ENCODE measurements at places on chromosomes 7 and 10. TPM values are rescaled to one million over a fixed set of nuclear protein-coding genes. Genes with fewer than 3 reads are reported as not detected.

CAV2 gene
- total RNA-seq, result 198 TPM

COA1 gene
- 89.9 TPM for total RNA-seq

LIPK gene
- total RNA-seq, result not detected

CALML3 gene
- total RNA-seq, result not detected

MSMB gene
- 0.42 TPM for total RNA-seq

TMEM229A gene
- not detected for total RNA-seq

TMEM270 gene
- 0.13 TPM for total RNA-seq

CHST12 gene
- 11.3 TPM for total RNA-seq

SPDYE16 gene
- not detected for total RNA-seq

CNPY1 gene
- total RNA-seq, result not detected

NAT16 gene
- 0.12 TPM for total RNA-seq

EIF4H gene
- 366 TPM for total RNA-seq

SFRP4 gene
- 3.0 TPM for total RNA-seq

FAM131B gene
- total RNA-seq, result 0.23 TPM

All from A549 treated with Hydrocortisone at 1 μM for 4 hours (cell line).